ENCODE measurements at places on chromosomes 6 and 20.

GRCh38 chr6:140537834-140538705, 1163.6 kb upstream of the CITED2 start:
- DNase-seq = peak; percentile 95

DNA sequence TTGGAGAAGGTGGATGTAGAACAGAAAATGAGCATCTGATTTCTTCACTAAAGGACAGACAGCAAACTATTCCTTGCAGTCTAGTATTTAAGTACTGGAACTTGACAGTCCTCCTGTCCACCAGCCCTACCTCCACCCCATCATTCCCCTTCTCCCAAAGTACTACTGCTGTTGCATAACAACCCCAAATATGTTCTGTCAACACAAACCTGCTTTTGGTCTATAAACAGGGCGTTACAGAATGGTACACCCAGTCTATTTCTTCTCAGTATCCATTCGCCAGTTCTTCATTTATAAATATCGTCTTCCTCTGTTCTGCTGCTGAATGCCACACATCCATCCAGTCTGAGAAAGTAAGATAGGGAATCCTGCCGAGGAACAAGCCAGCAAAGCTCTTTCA, 27.7 kb upstream of the SLC22A1 start:
- no peak for DNase-seq

DNA sequence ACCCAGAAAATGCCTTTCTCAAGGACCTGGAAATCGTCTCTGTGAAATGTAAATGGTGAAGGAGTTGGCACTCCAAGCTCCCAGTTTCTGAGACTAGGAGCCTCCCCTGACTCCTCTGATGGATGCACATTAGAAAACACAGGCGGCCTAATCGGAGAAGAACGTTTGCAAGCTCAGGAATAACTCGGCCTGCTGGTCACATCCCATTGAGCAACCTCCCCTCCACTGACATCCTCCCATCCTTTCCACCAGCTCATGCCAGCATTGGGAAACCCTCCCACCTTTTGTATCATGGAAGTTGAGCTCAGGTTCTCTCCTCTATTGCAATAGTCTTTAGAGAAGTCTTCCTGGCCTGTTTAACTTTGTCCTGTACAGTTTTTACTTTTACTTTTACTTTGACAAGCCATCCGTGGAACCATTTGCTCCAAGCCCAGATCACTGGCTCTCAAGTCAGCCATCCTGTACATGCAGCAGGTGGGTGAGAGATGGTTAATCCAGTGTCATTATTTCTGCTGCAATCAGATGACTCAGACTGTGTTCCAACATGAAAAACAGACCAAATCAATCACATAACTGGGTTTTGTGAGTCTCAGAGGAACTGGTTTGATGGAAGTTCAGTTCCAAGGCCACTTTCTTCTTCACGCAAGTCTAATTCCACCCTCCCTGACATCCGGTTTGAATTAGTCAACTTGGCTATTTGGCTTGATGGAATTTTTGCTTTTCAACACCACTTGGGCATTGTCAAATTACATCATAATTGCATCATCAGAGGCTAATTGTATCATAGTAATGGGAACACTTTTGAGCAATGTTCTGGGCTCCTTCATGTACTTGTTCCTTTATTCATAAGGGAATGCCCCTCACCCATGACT, 619.4 kb upstream of the CDH4 start:
- DNase-seq = no peak

- no peak for DNase-seq
Observed at GRCh38 chr20:46207793-46208192, 89.7 kb downstream of the CD40 start.

GRCh38 chr20:40962733-40963504, 65.7 kb upstream of the TOP1 start:
- no peak for DNase-seq

DNA sequence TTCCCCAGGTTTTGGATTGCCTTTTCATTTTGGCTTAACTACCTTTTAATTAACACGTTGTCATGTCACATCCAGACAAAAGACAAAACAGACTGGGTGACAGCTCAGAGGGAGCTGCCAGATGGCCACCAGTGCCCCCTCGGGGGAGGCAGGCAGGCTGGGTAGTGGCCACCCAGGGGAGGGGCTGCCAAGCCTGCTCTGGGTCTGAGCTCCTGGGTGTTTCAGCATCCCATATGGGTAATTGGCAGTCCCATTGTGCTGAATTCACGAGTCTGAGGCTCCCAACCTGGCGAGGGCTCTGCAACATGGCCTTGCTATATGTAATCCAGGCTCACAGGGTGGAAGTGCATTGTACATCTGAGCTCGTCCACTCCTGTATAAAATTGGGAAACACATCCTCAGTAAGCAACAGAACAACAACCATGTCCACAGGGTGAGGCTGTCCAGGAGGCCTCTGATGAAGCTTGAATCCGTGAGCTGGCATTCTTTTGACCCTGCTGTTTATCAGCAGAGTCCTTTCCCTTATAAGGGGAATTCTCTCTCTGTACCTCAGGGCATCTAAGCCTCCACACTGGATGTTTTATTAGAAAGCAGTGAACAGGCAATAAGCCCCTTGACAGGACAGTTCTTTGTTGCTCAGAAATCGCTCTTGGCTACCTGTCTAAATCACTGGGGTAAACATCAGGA, 111.7 kb upstream of the SLC22A23 start:
- no peak for DNase-seq

- peak; percentile 39 for DNase-seq
Observed at GRCh38 chr6:131861381-131861780, 53.6 kb downstream of the ENPP1 start.

DNA sequence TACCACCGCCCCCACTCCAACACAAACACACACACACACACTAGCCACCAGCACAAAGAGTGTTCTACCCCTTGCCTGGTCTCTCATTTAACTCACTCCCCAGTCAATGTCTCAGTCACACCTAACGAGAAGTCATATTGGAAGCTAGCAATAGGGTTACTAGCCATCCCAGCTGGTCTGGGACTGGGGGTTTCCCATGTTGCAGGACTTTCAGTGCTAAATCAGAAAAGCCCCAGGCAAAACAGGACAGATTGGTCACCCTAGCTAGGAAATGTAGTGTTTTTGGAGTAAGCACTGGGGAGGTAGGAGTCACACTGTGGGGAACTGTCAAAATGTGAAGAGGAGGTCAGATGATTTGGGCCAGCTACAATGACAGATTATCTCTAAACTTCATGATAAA, 158.1 kb downstream of the UNC5CL start:
- DNase-seq = no peak

- no peak for DNase-seq
Observed at GRCh38 chr20:40397467-40397866, 291.6 kb downstream of the MAFB start.

DNA sequence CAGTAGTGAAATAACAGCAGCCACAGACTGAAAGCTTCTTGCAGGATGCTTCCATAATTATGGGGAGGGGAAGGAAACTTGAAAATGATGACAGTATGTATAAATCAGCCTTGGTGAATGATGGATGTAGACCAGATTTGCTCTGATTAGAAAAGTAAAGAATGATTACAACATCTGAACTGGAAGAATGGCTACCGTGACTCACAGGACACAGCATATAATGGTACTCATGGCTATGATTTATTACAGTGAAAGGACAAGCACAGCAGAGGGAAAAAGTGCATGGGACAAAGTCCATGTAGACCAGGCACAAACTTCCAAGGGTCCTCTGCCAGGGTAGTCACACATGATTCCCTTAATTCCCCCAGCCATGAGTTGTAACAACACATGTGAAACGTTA, 70.7 kb upstream of the POPDC3 start:
- no peak for DNase-seq

- DNase-seq = no peak
Observed at GRCh38 chr6:170067181-170067641, 223.7 kb downstream of the DLL1 start.

GRCh38 chr6:81859884-81860283, 107.4 kb upstream of the TENT5A start:
- no peak for DNase-seq

GRCh38 chr6:11386323-11386722, 151.2 kb upstream of the TMEM170B start:
- no peak for DNase-seq

- peak; percentile 49 for DNase-seq
Observed at GRCh38 chr6:27791182-27791943, 120.8 kb downstream of the OR2B2 start.

DNA sequence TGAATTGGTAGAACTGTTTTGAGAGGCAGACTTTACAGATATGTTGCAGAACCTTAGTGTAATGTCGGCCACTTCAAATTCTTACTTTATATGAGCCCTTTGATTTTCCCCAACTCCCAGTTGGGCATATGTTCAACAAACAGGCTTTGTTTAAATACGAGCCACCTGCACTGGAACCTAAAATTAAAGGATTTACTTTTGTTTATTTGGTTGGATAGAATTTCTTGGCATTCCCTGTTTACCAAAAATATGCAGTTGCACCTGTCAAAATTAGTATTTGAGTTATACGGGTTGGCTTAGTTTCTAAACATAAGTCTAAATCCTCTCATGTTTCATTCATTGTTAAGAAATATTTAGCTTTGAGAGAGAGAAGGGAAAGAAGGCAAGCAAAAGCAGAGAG, 2.4 kb upstream of the GLYATL3 start:
- DNase-seq = no peak

GRCh38 chr6:140660295-140660694, 1285.8 kb upstream of the CITED2 start:
- DNase-seq = no peak

DNA sequence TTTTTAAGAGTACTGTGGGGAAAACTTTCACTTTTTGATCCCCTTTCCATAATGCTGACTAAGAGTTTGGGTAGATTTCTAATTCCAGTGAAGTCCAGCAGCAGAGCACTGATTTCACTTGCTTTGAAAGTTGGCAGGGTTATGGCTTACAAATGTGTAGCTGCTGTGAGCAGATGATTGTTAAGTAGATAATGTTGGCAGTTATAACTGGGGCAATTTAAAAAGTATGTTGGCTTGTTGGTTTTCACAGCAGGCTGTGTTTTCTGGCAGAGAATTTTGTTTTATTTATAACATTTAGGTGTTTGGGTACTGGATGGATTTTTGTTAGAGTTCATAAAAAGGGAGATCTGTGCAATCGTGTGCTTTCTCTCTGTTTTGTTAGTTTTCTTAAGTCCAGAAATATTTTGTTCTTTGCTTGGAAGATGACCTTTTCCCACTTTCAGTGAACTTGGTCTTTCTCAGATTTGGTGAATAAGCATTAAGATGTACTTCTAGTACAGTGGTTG, 31.4 kb downstream of the AFDN start:
- peak; percentile 19 for DNase-seq

DNA sequence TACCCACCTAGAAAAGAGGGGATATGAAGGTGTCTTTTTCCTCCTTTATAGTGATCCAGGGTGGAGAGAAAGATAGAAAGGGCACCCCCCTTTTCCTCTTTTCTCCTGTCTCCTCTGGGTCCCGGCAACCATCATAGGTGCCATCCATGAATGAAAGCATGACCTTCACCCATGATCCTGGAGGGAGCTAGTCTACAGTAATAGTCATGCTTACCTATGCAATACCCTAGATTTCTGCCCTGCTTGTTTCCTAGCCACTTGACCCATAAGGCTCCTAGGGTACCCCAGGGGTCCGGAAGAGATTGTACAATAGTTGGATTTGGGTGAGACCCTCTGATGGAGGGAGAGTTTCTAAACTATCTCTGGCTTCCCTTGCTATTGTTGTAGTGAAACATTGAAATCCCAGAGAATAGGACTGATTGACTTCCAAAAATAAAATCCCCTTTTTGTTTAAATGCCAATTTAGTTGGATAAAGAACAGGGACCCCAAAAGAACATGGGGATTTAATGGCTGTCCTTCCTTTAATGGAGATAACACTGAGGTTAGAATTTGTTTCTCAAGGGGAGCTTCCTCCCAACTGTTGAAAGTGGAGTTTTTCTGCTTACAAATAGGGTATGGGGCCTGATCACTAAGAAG, 366.8 kb upstream of the KHDRBS2 start:
- DNase-seq = no peak

DNA sequence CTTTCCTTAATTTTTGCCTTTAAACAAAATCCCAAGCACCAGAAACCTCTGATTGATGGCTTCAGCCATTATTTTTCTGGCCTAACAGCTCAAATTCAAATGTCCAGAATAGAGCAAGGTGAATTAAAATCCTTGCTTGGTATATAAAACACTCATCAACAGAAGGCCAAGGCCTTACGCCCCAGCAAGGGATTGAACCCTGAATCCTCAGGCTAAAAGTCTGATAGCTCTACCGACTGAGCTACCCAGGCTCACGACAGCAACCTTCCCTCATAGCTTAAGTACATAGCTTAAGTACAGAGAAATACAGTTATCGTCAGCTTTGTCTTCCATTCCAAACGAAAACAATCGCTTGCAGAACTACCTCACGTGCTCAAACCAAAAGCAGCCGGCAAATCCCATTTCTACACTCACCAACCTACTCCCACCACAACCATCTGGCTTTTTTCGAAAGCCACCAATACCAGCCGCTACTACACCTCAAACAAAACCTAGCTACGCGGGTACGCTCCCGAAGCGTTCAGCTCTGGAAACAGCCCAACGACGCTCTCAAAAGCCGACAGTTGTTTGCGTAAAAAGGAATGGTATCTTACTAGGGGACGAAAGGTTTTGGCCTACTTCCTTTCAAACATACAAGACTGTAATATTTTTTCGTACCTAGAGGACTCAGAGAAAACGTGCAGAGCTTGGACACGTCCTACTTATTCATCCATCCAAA, 167.5 kb downstream of the GPX5 start:
- no peak for DNase-seq

GRCh38 chr20:44805979-44806620, 4.2 kb downstream of the RIMS4 start:
- DNase-seq = peak; percentile 93

DNA sequence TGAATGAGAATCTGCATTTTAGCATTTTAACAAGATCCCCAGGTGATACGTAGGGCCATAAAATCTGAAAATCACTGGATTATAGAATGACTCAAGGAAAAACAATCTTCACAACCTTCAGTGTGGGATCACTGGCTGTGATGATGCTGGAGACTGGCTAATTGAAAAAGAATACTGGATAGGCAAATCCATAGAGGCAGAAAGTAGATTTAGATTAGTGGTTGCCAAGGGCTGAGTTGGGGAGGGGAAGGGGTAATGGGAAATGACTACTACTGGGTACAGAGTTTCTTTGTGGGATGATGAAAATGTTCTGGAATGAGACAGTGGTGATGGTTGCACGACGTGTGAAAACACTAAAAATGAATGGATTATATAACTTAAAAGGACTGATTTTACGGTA, 84.1 kb downstream of the CDK19 start:
- no peak for DNase-seq

DNA sequence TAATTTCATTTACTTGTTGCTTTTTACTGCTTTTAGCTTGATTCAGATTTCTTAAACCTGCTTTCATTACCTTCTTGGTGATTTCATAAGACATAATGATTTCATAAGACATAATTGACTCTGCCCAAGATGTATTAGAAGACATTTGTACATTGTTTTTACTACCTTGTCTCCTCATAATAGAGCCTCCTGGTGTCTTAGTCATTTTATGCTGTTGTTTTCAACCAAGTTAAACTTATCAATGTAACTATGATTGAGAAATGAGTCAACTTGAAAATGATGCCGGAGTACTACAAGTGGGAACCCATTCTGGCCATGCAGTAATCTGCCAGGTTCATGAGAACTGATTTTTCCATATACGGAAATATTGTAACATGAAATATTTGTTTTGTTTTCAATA, 573.6 kb downstream of the MMUT start:
- DNase-seq = no peak

Data from AG09319 (cell line).